T-helper 9 cell (primary cell): ENCODE measurements at places on chromosomes 16 and 17.

GRCh38 chr16:22255335-22255734 is 41.9 kb upstream of the POLR3E start:
- DNase-seq, result no peak

- no peak for DNase-seq
Measured at GRCh38 chr17:859061-859823, 77.1 kb downstream of the MRM3 start.

DNA sequence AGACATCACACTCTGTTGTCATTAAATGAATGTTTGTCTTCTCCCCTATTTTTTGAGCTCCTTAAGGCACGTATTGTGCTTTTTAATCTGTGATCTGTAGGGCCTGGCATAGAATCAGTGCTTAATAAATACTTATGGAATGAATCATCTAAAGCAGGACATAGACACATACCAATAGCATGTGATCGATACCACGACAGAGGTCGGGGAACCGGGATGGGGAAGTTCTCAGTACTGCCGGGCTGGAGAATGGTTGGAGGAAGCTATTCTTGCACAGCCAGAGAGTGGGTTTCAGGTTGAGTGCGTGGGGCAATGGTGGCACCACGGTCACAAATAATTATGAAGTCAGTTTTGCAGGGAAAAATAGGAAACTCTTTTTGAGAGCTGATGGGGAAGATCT is 26.8 kb downstream of the NLRP1 start:
- no peak for DNase-seq

- no peak for DNase-seq
Measured at GRCh38 chr17:61619953-61620352, 28.9 kb upstream of the NACA2 start.

- DNase-seq, result no peak
Measured at GRCh38 chr17:8649157-8650118, 18.9 kb upstream of the MYH10 start.

GRCh38 chr17:36921095-36921851 is 16.0 kb upstream of the LHX1 start:
- DNase-seq, result no peak

DNA sequence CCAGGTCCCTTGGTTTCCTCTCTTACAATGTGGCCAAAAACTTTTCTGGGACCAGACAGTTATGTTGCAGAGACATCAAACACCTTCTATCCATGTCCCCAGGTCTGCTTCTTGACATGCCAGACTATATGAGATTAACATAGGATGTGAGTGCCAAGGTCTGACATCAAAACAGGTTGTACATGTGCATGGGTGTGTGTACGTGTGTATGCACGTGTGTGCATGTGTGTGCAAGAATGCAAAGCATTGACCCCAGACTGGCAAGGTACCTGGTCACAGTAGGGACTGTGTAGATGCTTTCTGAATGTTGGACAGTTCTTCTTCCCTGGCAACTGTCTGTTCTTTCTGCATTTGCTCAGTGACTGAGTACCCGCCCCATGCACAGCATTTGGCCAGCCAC is 85.6 kb downstream of the NDE1 start:
- DNase-seq, result no peak

DNA sequence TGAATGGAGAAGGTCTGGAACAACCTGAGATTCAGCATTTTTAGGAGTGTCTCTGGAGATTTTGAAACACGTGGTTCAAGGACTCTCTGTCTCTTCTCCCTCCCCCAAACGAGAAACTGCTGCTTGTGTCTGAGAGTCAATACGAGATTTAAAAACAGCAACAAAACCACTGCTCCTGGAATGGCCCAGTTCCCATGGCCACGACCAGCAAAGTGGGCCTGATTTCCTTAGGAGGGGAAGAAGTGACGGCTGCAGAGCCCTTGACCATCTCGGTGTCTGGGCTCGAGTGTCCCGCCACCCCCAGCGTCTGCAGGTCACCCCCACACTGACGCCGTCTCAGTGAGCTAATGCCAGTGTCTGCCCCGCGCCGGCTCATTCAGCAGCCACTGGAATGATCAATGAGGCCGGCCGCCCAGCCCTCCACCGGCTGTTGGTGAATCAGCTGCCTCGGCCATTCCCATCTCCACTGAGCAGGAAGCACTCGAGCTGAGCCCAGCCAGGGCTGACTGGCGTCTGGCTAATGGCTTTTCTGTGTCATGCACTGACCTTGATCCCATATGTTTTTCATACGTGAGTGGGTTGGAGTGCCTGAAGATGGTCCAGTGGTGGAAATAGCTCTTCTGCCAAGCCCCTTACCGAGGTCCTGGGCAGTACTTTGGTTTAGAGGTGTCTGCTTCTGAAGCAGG is 151.8 kb downstream of the PITPNC1 start:
- DNase-seq, result no peak

- no peak for DNase-seq
Measured at GRCh38 chr16:17450291-17450690, 20.5 kb downstream of the XYLT1 start.

DNA sequence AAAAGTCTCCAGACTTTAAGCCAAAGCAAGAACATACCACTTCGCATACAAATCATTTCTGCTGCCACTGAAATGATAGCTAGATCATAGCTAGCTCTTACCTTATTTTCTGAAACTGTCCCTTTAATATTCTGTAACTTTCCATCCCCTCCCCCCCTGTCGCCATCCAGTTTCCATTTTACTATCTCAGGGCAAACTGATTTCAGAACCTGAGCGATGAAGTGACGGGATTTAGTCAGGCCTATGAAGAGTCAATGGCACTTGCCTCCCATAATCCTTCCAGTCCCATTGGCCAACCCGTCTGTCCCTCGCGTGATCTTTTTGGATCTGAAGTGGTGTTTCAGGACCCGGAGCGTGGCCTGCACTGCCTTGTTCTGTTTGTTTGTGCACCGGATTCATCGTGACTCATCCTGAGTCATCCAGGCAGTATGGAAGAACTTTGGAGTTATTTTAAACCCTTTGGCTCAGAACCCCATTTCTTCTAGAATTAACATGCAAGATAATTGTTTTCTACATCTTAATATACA is 199.8 kb upstream of the CHMP6 start:
- DNase-seq, result no peak

GRCh38 chr17:705011-705410 is 9.6 kb downstream of the VPS53 start:
- no peak for DNase-seq

GRCh38 chr16:73023752-73024570 is 24.0 kb downstream of the ZFHX3 start:
- no peak for DNase-seq

DNA sequence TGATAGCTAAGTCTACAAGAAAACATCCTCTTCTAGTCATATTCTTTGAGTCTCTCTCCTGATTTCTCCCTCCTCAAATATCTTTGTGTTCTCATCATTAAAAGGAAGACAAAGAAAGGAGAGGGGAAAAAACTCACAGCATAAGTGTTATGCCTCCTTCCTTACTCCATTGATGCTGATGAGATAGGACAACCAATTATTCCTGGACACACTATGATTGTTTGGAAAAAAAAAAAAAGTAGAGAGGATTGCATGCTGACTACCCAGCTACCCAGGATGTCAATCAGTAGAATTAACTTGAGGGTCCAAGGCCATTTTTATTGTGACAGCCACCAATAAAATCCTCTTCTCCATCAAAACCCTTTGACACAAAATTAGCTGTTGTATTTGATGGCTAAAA is 299.1 kb upstream of the CDH8 start:
- DNase-seq, result no peak

GRCh38 chr17:55295411-55296170 is 30.8 kb downstream of the HLF start:
- DNase-seq, result peak; percentile 52

DNA sequence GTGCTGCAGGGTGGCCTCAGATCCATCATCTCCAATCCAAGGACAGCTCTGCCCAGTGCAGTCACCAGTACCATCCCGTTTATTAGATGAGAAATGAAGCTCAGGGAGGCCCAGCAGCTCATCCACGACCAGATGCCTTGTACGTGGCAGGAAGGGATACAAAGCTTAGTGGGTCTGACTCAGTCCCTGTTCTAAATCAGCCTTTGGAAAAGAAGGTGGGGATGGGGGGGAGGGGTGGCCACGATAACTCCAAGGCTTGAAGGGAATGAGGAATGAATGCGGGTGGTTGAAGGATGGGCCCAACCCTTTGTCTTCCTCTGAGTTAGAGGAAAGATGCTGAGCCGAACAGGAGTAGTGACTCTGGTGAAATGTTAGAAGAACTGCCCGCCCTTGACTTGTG is 25.8 kb downstream of the LLGL2 start:
- DNase-seq, result no peak

GRCh38 chr16:50038756-50039529 is 13.9 kb downstream of the CNEP1R1 start:
- no peak for DNase-seq

- no peak for DNase-seq
Measured at GRCh38 chr16:49750341-49751000, 105.4 kb downstream of the ZNF423 start.

- no peak for DNase-seq
Measured at GRCh38 chr17:34306466-34306865, 12.8 kb upstream of the CCL8 start.

DNA sequence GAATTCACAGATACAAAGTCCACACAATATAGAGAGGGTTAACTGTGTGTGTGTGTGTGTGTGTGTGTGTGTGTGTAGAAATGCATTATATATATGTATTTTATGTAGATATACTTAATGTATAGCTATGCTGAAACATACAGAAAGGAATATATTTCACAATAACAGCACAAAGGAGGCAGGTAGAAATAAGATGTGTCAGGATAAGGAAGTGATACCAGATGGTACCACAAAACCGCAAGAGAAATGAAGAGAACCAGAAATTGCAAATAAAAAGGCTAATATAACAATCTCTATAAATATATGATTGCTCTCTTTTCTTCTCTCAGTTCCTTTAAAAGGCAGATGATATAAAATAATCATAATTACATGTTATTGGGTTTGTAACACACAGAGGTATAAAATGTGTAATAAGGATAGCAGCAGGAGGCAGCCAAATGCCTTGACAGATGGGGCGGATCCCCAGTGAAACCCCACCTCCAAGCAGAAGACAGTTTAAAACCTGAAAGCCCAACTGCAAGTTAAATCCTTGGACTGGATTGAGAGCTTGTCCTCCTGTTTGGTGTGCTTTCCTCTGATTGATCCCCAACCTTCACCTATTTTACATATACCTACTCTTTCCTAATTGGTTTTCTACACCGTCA is 365.4 kb upstream of the C16orf82 start:
- no peak for DNase-seq

DNA sequence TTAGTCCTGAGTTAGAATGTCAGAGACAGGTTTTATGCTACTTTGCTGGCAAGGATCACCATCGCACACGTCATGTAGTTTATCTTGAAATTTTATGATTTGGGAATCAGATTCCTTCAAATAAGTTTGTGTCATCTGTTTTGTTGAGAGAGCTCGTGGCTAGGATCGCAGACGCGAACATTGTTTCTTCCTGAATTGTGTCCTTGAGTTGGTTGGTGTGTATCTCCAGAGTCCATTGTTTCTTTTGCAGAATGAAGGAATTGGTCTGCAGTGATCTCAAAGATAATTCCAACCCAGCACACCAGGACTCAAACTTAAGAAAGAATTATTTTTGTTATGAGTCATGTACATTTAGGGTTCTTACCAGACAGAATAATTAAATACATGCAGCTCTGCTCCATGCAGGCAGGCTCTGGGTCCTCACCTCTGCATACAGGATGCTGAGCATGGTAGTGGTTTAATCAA is 51.6 kb downstream of the PRKCA start:
- DNase-seq, result no peak

- DNase-seq, result no peak
Measured at GRCh38 chr17:40352779-40353394, 11.7 kb downstream of the GJD3 start.

DNA sequence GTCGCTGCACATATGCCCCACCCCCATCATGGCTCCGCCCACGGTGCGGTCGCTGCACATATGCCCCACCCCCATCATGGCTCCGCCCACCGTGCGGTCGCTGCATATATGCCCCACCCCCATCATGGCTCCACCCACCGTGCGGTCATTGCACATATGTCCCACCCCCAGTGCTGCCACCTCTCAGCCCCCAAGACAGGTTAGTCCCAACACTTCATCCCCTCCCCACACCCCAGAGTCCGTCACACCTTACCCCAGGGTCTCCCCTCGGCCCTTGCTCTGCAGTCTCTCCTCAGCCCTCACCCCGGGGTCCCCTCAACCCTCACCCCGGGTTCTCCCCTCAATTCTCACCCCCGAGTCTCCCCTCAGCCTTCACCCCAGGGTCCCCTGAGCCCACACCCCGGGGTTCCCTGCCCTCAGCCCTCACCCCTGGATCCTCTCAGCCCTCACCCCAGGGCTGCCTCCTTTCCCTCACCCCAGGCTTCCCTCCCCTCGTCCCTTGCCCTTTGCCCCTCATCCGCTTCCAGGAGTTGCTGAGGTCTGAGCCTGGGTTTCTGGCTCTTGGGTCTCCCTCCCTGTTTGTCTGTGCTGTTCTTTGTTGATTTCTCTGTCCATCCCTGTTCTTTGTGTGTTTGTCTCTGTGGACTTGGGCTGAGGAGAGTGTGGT is 25.6 kb downstream of the TPSG1 start:
- no peak for DNase-seq

GRCh38 chr17:70848785-70849184 is 679.5 kb downstream of the KCNJ2 start:
- DNase-seq, result no peak

- no peak for DNase-seq
Measured at GRCh38 chr16:73215678-73216377, 167.9 kb upstream of the ZFHX3 start.

- DNase-seq, result no peak
Measured at GRCh38 chr17:54536306-54536705, 364.3 kb upstream of the TOM1L1 start.

- DNase-seq, result no peak
Measured at GRCh38 chr17:16212793-16213192, 2.5 kb downstream of the NCOR1 start.

DNA sequence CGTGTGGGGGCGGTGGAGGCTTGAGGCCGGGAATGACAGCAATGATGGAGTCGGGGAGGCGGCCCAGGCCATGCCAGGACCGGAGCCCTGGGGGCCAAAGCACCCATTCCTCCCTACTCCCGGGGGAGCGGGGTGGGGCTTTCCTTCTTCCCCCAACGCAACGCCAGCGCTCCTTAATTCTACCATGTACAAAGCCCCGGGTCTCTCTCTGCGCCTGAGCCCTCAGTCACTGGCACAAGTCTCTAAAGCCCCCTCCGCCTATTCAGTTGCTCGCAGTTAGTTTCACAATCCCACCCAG is 245 bp upstream of the RNF227 start:
- DNase-seq, result no peak

DNA sequence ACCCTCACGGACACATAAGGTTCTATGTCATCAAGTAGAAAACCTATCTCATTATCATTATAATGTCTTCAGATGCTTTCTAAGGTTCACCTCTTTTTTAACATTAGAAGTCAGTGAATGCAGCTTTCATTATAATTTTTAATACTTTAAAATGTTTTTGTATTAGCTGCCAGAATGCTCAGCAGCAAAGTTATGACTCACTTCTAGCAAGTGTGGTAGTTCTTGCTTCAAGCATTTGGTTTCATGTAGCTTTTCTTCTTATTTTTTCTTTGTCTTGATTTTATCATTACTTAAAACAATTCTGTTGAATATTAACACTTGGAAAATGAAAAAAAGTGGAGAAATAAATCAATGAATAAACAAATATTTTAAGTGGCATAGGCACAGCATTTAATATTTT is 23.4 kb downstream of the LPCAT2 start:
- no peak for DNase-seq

GRCh38 chr16:1013593-1013900 is 32.0 kb downstream of the SOX8 start:
- no peak for DNase-seq
